ENCODE measurements at places on chromosomes 12 and 14. TPM values are rescaled to one million over a fixed set of nuclear protein-coding genes. Genes with fewer than 3 reads are reported as not detected.

GRCh38 chr14:39664646-39665045, 232.4 kb upstream of the FBXO33 start:
- DNase-seq = no peak

- no peak for DNase-seq
These were observed 83.4 kb downstream of the TMX1 start for GRCh38 chr14:51323492-51323891.

DNA sequence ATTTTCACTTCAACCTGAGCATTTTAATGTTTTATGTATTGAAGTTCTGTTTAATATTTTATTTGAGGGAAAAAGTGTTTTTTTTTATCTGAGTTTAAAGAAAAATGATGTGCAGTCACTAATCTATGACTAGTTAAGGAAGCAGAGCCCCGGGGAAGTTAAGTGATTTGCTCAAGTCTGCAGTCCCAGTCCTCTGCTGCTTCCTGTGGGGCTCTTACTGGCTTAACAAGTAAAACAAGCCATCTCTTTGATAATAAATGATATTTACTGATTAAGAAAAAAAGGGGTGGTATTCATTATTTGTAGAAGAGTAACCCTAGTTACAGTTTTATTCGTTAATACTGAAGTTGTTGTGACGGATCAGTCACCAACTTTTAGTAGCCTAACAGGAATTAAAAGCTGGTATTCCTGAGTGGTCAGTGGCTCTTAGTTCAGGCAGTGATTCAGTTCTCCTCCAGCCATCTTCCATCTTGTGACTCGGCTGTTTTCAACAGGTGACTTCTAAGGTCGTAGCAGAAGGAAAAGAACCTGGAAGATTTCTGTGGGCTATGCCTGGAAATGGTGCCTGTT, 21.7 kb downstream of the BICDL1 start:
- no peak for DNase-seq

DNA sequence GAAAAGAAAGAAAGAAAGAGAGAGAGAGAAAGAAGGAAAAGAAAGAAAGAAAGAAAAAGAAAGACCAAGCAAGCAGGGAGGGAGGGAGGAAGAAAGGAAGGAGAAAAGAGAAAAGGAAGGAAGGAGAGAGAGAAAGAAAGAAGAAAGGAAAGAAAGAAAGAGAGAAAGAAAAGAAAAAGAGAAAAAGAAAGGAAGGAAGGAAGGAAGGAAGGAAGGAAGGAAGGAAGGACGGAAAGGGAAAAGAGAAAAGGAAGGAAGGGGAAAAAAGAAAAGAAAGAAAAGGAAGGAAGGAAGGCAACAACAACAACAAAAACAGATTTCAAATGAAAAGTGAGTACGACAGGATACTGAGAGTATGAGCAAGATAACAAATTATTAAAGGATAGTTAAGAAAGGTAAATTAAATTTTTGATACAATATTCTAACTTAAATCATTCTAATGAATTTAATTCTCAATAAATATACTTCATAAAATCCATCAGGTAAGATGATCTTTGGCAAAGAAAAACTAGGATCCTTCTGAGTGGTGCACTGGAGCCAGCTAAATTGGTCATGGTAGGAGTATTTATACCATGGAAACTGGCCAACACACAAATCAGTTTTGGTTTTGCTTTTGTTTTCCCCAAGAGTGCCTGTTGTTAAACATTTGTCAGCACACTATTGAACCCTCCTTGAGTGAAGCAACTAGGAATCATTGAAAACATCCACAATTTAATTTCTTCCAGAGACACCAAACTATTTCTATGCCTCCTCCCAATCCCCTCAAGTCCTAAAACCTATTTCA, 56.1 kb upstream of the DYRK2 start:
- peak; percentile 74 for DNase-seq

- DNase-seq = peak; percentile 43
These were observed 66.3 kb downstream of the B4GALNT3 start for GRCh38 chr12:526089-526488.

DNA sequence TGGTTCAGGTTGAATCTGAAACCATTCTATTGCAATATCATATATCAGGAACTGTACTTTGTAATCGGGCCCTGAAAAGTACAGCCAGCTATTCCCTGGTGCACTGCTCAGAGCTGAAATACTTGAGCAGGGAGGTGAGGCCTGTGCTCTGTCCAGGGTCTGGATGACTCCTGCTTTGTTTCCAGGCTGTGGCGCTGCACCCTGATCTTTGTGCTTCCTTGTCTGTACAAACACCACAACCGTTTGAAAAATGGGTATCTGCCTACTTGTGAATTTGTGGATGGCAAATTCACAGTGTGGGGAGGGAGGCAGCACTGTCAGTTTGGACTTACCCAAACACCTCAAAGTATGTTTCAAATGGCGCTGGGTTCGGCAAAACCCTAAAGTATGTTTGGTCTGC, 155.4 kb upstream of the FAR2 start:
- no peak for DNase-seq

- no peak for DNase-seq
These were observed 33.4 kb downstream of the STX2 start for GRCh38 chr12:130805635-130806034.

- DNase-seq = peak; percentile 85
These were observed 36.4 kb upstream of the STON2 start for GRCh38 chr14:81436296-81437138.

DNA sequence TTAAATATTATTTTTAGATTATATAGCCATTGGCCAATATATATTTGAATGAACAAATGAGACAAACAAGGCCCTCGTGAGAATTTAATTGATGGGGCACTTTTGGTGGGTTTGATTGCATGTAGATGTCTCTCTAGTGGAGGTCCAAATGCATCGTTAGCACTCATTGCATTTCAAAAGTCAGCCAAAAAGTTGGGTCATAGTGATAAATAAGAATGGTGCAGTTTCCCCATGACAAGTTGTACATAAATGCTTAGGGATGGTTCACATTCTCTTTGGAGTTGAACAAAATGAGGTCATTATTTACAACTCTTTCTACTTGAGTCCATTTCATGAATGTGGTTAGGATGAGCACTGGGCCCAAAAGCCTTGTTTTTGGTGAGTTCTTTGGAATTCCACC, 1.0 kb downstream of the BEST3 start:
- DNase-seq = peak; percentile 27

DNA sequence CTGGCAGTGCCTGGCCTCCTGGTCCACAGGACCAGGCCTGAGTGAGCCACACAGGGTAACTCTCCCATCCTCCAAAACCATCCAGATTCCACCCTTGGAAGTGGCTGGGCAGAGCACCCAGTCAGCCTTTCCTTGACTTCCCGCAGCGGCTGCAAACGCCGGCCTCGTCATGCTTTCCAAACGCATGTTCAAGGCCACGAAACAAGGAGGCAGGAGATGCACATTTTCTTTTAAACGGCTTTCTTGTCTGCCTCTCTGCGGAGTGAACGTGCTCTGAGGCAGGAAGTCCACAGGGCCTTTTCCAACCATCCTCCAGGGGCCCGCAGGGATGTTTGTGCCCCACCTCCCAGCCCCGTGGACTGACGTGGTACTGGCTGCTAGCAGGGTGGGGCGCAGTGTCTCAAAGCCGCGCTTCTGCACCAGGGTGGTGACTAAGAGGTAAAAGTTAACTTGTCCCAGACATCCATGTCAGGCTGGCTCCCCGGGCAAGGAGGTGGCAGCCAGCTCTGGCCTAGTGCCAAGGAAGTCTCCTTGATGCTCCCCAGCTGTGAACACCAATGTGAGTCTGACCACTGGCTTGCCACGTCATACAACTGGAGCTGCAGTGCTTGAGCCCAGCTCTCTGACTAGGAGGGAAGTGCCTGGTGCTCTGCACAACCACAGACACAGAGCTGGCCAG, 45.0 kb downstream of the KCNA5 start:
- DNase-seq = peak; percentile 47

- DNase-seq = peak; percentile 52
These were observed 79.1 kb upstream of the BCL2L14 start for GRCh38 chr12:11991604-11992003.

DNA sequence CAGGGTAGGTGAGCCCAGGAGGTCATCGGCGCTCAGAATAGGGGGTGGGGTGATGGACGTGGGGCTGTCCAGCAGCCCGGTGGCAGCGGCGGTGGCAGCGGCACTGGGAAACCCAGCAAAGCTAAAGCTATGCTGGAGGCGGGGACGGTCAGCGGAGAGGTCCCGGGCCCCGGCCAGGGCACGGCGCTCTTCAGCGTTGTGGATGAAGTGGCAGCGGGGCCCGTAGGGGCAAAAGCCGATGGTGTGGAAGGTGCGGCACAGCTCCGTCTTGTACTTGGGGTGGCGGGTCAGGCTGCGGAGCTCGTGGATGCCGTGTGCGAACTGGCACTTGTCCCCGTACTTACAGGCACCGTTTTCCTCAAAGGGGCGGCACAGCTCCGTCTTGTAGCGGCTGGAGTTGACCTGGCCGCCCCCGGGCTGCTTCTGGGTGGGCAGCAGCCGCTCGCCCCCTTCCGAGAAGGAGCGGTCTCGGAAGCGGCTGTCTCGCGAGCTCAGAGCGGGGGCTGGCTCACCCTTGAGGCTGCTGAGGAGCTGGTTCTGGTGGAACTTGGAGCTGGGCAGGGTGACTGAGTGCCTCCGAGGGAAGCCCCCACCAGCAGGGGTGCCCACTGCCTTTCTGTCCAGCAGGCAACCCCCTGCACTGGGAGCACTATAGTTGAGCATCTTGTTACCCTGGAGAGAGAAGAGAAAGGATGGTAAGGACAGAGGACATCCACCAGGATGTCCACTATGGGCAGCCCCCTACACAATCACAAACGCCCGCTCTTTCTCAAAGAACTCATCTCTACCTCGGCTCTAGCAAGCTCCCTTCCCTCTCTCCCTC, 2.8 kb downstream of the ZFP36L1 start:
- peak; percentile 69 for DNase-seq

DNA sequence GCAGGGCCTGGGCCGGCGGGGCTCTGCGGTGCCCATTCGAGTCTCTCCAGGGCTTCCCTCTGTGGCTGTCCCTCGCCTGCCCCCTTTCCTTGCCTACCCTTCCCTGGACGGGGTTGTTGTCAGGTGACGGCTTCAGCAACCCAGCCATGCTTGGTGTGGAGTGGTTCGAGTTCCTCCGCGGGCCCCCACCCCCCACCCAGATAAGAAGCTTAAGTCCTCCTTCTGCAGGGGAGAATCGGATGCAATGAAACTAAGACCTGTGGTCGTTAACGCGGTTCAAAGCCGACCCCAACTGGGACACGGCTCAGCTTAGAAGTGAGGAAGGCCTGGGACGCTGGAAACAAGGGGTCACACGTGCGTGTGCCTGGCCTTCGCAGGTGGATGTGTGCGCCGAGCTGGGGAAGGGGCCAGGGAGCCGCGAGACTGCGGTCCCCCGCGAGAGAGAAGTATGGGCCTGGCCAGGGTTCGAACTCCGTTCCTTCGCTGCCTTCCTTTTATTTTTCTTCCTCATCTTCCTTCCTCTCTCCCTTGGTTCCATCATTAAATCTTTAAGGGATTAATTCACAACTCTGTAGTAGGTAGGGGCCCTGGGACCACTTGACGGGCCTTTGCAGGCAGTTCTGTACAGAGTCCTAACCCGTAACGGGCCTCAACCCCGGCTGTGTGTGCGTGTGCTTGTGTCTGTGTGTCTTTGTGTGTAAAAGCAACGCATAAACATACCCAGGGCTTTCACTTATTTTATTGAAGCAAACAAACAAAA, 3.5 kb downstream of the TTC6 start:
- DNase-seq = no peak

DNA sequence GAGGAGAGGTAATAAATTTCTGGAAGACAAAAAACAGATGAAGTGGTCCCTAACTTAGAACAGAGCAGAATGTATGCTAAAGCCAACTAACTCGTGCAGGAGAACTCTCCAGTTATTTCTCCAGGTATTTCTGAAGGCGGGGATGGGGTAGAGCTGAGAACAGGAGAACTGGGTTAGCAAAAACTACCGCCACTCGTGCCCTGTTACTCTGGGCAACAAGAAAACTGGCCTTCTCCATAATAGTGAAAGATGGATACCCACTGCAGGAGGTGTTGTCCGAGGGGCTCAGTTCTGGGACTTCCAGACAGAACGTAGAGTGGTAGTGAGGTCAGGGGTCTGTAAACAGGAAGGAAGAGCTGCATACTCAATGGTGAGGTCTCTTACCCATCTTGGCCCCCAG, 187.3 kb upstream of the FRMD6 start:
- no peak for DNase-seq

DNA sequence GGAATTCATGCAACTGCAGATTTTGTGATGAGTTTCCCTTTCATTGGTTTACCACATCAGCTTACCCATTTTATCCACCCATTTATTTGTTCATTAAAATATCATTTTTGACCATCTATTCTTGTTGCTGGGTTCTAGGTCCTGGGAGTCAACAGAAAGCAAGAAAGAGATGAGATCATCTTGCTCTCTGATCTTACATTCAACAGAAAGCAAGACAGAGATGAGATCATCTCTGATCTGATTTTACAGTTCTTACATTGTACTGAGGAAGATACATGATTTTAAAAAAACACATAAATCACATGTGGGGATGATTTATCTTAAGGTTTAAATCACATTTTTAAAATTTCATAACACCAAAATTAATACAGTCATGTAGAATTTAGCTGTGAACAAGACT, 2.3 kb downstream of the TAS2R46 start:
- no peak for DNase-seq

GRCh38 chr14:61147381-61147821, 133.7 kb downstream of the TMEM30B start:
- peak; percentile 97 for DNase-seq

- DNase-seq = no peak
These were observed 5.2 kb downstream of the THTPA start for GRCh38 chr14:23561259-23561658.

DNA sequence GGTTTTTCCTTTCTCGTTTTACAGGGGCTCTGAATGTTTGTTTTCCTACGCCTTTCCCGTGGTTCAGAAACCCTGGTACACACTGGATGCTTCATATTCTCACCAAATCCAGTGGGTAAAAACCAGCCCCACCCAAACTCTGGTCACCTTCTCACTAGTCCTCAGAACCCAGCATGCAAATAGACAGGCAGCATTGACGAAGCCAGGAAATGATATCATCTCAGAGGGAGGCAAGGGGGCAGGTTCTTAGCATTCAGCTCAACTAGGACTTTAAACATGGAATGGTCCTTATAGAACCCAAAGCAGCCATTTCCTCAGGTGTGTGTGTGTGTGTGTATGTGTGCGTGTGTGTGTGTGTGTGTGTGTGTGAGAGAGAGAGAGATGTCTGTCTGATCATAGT, 142.0 kb downstream of the KCNK10 start:
- DNase-seq = no peak

DNA sequence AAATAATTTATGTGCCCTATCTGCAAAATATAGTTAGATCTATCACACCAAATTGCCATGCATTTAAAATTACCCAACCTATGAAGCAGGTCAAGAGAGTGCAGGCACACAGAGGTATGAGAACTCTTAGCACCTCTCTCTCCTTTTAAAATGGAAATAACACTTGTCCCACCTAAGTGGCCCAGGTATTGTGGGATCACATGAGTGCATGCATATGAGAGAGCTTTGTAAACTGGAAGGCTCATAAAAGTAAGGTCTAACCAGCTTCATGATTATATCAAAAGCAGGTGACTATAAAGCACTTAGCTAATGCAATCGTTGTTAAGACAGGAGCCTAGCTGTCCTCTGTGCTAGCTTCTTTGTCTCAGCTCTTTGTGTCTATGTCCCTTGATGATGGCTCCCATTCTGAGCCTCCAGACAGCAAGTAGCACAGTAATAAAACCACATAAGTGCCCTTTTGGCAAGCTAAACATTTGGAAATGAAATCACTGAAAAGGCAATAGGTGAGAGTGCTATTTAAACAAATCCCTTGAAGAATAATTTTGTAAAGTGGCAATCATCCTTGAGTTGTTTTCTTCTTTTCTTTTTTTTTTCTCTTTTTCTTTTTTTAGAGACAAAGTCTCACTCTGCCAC, 219.0 kb downstream of the NTF3 start:
- DNase-seq = no peak

The CAPZA3 gene
- not detected for total RNA-seq

The CDC42BPB gene
- total RNA-seq = 63.4 TPM

The NINJ2 gene
- total RNA-seq = 0.13 TPM

The TCL1A gene
- not detected for total RNA-seq

The FICD gene
- total RNA-seq = 3.9 TPM

The DCN gene
- 356 TPM for total RNA-seq

The PIP4K2C gene
- 20.2 TPM for total RNA-seq

All from myocyte (in vitro differentiated cells).